Right cardiac atrium (tissue), 5 donors: ENCODE measurements at places on chromosomes 7 and 10.

GRCh38 chr7:441684-442421 lies 77.8 kb downstream of the PDGFA start:
- DNase-seq: no peak

DNA sequence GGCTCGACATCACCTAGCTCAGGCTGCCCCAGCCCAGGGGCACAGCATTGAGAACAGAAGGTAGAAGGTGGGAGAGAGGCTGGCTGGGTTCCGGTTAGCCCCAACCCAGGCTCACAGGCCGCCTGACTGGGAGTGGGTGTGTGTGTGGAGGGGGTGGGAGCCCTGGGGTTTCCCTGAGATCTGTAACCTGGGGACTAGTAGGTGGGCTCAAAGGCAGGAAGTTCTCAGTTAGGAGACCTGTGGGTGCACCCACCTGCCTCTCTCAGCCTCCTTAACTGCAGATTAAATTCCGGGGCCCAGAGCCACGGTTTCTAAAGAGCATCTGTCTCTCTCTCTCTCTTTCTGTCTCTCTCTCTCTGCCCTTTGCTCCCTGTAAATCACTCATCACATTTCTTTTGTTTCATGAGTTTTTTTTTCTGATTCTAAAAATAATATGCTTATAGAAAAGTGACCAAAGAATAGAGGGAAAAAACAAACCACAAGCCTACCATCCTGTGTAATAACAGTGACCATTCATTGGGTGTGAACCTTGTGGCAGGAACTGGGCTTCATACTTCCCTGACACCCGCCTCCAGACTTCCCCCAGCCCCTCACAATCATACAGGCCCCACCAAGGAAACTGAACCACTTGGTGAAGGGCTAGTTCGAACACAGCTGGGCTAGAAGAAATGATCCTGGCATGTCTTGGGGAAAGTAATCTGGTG lies 83.4 kb upstream of the SMNDC1 start:
- DNase-seq: no peak

DNA sequence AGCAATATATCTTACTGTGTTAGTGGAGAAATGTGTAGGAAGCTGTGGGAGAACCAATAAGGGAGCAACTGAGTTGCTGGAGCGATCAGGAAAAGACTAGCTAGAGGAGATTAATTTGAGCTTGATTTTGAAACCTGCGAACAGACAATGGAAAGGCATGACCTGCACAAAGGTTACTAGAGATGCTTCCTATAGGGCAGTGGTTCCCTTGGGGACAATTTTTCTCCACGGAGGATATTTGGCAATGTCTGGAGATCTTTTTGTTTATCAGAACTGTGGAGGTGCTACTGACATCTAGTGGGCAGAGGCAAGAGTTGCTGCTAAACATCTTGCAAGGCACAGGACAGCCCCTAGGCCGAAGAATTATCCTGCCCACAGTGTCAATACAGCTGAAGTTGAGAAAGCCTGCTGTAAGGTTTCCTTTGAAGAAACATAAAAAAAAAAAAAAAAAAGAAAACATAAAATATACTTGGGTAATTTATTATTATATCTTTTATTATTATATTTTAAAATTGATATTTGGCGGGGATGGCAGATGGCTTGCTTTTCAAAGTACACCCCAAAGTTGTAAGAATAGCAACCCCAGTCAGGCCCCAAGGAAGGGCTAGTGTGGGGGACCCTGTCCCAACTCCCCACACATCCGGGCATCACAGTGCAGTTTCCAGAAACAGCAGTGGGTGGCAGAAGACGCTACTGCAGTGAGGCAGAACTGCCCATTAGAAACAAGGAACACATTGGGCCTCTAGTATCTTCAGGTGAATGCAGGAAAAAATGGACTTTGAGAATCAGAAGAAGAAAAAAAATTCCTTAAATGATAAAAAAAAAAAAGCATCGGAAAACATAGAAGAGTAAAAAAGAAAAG lies 481.6 kb downstream of the SH2D4B start:
- DNase-seq: no peak

DNA sequence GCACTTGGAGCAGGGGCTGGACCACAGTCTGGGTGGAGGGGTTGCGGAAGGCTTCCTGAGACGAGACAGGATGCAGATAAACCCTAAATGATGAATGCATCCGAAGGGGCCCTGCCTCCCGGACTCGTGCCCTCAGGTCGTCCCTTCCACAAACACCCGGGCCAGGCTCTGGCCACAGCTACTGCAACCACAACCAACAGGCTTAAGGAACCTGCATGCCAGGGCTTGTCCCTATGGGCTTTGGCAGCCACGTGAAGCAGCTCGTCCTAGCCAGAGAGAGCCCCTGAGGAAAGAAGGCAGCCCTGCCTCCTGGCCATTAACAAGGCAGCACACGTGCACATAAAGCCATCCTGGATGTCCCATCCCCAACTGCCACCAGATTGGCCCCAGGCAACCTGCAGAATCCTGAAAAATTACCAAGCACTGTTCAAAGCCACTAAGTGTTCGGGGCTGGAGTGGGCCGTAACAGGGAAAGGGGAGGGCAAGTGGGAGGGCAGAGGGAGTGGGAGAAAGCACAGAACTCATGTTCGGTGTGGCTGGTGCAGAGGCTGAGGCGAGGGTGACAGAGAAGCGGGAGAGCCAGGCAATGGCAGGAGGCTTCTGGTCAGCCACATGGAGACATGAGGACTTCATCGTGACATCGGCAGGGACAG lies 62.7 kb downstream of the MAD1L1 start:
- DNase-seq: no peak

GRCh38 chr10:103991393-103992128 lies 24.6 kb downstream of the SLK start:
- no peak for DNase-seq

DNA sequence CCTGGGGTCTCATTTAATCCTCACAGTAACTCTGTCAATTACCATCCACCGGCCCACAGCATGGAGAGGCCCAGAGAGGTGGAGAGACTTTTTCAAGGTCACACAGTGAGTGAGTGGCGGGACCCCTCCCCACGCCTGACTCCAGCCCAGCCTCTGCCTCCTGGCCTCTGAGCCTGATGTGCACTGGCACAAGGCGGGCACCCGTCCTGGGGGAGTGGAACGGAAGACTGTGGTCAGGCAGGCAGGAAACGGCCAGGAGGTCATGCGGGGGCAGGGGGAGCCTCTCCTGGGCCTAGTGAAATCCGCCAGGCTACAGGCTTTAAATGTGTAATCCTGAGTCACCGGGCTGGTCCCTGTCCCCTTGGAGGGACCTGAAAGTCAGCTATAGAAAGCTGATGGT lies 32.2 kb downstream of the ZCCHC24 start:
- DNase-seq: peak; percentile 77

GRCh38 chr10:50982989-50983388 lies 91.3 kb upstream of the PRKG1 start:
- DNase-seq: no peak

DNA sequence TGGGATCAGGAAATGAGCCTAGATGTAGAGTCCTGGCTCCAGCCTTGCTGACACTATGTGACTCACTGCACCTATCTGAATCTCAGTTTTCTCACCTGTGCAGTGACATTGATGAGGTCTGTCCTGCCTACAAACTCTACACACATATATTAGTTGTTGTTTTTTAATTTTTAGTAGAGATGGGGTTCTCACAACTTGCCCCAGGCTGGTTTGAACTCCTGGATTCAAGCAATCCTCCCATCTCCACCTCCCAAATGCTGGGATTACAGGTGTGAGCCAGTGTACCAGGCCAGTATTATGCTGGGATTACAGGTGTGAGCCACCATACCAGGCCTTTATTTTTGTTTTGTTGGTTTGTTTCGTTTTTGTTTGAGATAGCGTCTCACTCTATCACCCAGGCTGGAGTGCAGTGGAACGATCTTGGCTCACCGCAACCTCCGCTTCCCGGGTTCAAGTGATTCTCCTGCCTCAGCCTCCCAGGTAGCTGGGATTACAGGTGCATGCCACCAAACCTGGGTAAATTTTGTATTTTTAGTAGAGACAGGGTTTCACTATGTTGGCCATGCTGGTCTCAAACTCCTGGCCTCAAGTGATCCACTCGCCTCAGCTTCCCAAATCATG lies 11.8 kb upstream of the DDIT4 start:
- no peak for DNase-seq

GRCh38 chr10:125811251-125811650 lies 11.8 kb downstream of the UROS start:
- DNase-seq: no peak

DNA sequence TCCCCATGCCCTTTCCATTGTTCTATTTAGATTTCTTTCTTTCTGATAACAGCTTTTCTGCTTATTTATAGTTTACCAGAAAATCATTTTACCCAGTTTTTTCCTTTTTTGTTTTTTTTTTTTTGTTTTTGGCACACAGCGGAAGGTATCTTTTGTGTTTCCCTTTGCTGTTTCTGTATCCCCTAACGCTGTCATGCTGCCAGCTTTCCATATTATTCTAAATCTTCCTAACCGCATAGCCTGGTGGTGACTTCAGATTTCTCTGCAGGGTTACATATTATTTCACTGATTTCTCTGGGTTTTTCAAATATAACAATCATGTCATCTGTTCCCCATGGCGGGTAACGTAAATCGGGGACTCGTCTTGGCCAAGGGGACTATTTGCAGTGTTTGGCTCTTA lies 4.0 kb upstream of the SLC29A4 start:
- no peak for DNase-seq
